ENCODE measurements at places on chromosomes 11 and 22.
A peak's percentile ranks its signal among the peaks of the same experiment; 100 is the strongest.

DNA sequence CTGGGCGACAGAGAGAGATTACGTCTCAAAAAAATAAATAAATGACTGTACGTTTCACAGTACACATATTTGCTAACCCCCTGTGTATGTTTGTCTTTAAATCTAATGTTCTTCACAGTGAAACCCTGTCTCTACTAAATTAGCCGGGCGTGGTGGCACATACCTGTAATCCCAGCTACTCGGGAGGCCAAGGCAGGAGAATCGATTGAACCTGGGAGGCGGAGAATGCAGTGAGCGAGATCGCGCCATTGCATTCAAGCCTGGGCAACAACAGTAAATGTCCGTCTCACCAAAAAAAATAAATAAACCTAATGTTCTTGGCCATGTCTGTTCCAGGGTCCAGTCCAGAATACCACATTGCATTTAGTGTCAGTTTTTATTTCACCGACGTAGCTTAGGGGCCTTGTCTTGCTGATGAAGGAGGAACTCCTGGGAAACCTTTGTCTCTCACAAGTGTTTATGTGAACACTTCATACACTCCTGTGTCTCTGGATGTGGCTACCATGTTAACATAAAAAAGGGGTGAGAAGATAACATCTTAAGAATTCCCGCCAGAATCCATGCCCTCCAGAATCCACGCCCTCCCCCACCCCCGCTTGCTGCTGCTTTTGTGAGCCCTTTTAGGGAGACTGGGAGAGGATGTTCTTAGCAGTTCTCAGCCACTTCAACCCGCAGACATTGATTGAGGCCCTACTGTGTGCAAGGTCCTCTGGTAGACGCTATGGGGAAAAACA lies 5.0 kb upstream of the SERHL2 start:
- no peak for DNase-seq

GRCh38 chr11:27965559-27965958 lies 142.4 kb downstream of the KIF18A start:
- no peak for DNase-seq

GRCh38 chr11:15180212-15180792 lies 65.6 kb downstream of the INSC start:
- no peak for DNase-seq

GRCh38 chr22:24390576-24390975 lies 36.8 kb upstream of the ADORA2A start:
- DNase-seq: peak; percentile 49

DNA sequence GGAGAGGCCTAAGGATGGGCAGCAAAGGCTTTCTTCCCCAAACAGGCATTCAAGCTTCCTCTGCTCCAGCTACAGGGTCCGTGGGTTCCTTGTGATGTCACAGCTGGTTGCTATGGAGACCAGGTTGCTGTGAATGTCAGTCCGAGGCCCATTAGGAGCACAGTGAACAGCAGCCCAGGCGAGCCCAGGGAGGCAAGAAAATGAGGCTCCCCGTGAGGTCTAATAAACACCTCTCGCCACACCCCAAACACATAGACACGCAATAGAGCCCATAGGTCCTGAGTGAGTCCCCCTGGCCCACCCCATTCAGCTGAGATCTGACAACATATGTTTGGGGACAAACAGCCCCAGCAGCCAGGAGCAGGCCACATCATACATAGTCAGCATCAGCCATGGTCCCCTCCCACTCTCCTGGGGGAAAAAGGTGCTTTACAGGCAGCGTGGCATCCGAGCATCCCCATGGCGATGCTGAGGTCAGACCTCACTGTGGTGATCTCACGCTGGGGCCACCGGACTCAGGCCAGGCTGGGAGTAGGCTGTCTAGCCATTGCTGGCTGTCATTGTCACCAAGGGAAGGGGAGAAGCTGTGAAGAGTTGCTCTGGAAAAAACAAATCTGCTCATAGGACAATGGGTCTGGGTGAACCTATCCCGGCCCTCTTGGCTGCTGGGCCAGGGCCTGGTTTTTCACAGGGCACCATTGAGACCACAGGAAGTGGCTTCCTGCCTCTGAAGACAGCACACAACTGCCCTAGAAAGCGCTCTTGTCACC lies 23.1 kb upstream of the TP53I11 start:
- no peak for DNase-seq

DNA sequence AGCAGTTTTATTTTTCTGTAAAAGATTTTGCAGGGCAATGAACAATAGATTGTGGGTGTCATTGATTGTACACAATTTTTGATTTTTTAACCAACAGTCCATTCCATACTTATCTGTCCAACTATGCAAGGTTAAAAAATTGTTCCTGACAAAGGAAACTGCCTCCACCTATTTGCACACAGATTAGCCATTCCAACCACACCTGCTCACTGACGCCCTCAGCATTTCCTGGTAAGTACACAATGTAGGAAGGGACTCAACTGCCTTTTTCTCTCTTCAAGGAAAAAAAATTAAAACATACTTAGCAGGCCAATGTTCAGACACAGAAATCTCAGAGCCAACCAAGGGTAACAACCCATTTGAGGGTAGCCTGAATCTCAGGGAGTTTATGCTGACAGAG lies 4.3 kb upstream of the FUT4 start:
- no peak for DNase-seq

GRCh38 chr11:97015327-97015726 lies 625.5 kb downstream of the JRKL start:
- no peak for DNase-seq

- DNase-seq: no peak
Measured at GRCh38 chr11:45754741-45755140, 50.2 kb upstream of the SLC35C1 start.

DNA sequence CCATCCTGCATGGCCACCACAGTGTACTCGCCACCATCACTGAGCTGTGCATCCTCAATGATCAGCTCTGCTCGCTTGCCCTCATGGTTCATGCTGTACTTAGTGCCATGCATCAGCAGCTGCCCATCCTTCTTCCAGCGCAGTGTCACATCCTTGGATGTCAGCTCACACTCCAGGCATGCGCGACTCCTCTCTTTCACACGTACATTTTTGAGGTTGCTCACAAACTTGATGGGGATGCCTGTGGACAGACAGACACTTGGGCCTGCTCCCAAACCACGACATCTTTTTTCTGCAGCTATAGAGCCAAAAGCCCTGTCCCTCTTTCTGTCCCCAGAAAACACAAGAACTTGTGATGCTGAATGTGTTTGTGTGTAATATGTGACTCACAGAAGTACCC lies 10.5 kb downstream of the IGSF22 start:
- no peak for DNase-seq

DNA sequence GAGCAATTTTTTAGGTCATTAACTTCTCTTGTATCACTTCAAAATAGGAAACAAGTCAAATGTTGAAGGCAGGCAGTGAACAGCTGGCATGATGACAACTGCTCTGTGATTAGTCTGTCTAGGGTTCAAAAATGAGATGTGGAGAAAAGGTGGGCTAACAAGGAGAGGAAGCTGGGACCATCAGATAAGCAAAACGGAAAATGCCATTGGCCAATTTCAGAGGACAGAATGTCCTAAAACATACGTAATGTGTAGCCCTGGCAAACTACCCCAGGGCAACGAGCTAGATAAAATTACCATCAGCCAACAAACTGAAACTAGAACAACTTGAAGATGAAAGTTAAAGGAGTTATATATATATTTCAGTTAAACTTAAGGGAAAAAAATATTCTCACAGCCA lies 93.2 kb downstream of the RELT start:
- DNase-seq: no peak

- no peak for DNase-seq
Measured at GRCh38 chr11:92557879-92558278, 333.3 kb downstream of the FAT3 start.

GRCh38 chr11:2537896-2538724 lies 93.3 kb downstream of the KCNQ1 start:
- no peak for DNase-seq

All from GM03348 (cell line).